ENCODE measurements at places on chromosomes 7 and 10. TPM values are rescaled to one million over a fixed set of nuclear protein-coding genes. Genes with fewer than 3 reads are reported as not detected.
A peak's percentile ranks its signal among the peaks of the same experiment; 100 is the strongest.

- no peak for DNase-seq
Measured at GRCh38 chr7:101435461-101436220, 73.0 kb downstream of the COL26A1 start.

Gene HOXA2
- total RNA-seq, result 0.57 TPM

- DNase-seq, result no peak
Measured at GRCh38 chr7:32150589-32150988, 80.4 kb upstream of the PDE1C start.

DNA sequence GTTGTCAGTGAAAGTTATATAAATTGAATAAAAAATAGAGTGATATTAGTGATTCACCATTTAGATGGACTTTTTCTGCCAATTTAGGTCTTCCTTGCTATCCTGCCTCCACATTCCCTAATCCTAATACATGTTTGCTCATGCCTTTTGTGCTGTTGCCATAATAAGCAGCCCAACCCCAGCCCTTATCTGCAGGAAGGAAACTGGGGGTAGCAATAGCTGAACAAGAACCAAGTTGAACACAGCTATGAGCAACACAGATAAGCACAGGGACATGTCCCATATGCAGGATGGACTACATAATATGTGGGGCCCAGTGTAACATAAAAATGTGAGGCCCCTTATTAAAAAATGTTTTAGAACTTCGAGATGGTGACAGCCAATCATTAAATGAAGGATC, 91.2 kb upstream of the AHR start:
- DNase-seq, result no peak

DNA sequence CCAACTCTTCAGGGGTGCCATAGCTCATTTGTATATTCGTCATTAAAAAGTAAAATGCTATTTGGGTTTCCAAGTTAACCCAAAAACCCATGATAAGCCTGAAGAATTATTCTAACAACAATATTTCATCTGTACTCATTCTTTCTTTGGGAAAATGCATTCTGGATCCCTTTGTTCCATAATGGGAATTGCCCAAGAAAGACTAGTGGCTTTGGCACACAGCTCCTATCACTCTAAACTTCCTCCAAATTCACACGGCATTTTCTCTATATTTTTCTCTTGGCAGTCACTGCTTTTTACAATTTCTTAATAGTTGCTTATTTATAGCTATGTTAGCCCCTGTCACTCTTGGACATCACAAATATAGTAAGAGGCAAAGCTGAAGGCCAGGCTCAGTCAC, 29.1 kb downstream of the CHCHD3 start:
- no peak for DNase-seq

DNA sequence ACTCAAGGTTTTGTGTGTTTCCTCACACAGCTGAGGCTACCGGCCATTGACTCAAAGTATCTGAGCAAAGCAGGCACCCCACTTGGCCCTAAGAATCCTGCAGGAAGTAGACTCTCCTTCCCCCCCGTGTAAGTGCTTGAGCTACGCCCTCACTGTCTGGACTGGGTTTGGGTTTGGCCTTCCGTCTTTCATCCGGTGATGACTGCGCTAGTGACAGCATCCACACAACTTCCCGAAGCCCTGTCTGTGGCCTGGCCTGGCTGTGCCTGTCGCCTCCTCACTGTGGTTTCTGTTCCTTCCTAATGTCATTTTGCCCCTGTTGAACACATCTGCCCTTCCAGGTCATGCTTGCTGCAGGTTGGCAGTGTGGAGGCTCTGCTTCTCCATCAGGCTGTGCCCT, 14.5 kb downstream of the C7orf57 start:
- no peak for DNase-seq

- DNase-seq, result no peak
Measured at GRCh38 chr10:23439452-23439960, 631 bp downstream of the OTUD1 start.

DNA sequence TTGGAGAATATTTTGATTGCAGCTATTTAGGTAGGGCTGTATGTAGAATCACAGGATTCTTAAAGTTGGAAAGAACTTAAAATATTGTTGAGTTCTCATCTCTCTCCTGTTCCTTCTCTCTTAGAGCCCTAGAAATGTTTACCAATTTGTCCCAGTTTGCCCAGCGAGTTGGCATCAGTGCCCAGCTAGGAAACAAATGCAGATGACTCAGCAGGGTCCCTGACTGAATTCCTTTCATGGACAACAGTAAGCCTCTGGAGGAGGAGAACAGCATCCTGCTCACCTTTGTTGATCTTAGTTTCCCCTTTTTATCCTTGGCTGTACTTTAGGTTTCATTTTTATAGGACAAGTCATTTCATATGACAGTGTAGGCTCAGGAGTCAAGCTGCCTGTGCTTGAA, 89.3 kb downstream of the SEC23IP start:
- no peak for DNase-seq

Gene HOGA1
- 1.6 TPM for total RNA-seq

Gene HELLS
- 134 TPM for total RNA-seq

DNA sequence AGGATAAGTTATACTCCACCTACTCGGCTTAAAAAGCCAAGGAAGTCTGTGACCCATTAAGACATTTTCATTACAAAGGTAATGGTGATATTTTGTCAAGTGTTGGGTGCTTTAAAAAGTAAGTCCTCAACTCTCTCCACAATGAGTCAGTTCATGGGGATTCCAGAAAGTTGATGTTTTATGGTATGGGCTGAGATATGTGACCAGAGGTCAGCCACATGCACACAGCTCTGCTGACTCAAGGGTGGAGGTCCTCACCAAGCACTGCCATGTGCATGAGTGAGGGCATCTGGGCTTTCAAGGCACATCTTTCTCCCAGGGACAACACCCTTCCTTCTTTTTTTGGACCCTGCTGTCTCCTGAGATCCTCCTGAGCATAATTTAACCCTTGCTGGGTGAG, 292.9 kb downstream of the PTEN start:
- DNase-seq, result no peak

DNA sequence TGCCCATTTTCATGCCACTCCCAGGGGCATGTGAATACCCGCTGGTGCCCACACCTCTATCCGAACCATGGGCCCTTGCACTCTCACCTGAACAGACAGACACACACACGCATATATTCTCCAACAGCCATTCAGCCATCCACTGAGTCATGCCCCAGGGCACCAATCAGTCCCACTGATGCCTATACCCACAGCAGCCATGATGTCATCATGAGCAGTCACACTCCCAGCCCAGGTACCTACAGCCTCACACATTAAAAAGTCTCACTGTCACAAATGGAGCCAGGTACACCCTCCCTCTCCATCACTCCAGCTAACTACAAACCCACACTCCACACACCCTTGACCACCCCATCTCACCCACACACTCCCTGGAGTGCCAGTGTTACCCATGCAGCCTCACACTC, 12.2 kb downstream of the VSIR start:
- DNase-seq, result no peak

DNA sequence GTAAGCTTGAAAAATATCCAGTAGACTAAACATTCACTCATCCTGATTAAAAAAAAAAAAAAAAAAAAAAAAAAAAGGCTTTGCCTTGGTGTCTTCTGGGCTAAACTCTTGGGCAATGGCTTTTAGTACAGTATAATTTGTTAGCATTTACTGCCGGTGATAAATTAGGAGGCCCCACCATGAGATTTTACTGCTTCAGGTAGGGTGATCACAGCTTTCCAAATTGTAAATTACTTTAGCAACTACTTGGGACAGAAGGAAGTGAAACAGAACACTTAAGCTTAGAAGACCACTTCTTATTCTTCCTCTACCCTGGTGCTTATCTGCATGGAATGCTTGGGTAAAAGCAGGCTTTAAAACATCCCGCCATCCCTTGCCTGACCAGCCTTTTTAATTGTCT, 152.1 kb downstream of the HIBADH start:
- DNase-seq, result no peak

DNA sequence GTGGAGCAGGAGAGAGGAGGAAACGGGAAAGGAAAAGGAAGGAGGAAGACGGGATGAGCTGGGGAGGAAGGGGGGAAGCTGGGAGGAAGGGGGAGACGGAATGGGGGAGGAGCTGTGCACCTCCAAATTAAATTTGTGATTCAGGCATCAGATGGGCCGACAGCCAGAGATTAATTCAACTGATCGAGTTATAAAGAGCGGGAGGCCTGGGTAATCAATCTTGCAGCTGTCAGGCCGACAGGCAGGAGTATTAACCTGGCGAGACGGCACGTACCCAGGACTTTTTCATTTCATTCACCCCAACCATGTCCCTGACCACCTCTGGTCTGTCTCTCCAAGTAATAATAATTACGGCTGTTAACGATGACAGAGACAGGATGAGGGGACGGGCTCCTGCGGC, 26.2 kb downstream of the KAZALD1 start:
- no peak for DNase-seq

- peak; percentile 48 for DNase-seq
Measured at GRCh38 chr7:34759477-34760125, 101.6 kb downstream of the NPSR1 start.

DNA sequence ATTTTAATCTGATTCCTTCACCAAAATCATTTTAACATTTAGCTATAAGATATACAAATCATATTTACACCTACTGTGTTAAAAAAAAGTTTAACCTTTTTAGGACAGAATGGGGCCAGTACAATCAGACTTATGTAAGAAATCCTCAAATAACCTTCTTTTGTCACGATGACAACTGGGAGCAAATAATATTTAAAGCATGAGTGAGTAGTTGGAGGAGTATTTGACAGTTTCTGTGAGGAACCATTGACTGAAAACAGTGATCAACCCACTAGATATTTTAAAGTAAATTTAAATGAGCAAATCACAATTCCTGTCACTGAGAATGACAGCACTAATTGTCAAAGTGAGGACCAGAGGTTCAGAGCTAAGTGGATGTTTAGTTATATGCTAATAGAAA, 289.1 kb downstream of the CNTNAP2 start:
- no peak for DNase-seq

GRCh38 chr7:93228302-93228701, 2.0 kb upstream of the HEPACAM2 start:
- DNase-seq, result peak; percentile 50

Gene SLC29A3
- total RNA-seq, result 5.9 TPM

Gene SSBP1
- total RNA-seq, result 171 TPM

DNA sequence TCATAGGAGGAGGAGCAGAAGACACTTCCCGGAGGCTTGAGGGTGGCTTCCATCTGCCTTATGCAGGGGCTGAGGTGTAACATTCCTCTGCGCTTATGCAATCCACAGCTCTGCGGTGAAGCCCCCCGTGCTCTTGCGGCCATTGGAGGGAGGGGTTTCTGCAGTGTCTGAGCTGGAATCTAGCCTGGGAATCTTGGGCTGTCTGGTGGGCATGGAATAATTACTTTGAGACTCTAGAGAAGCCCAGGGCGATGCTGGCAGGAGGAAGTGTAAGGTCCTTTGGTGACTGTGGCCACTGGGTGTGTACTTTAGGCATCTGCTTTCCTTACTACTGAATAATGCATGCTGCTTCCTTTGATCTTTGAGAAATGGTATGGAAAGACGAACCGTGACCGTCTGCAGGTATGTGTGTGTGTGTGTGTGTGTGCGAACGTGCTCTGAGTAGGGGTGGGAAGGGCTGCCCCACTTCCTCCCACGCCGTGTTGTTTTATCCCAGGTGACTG, 181.0 kb downstream of the PRPF18 start:
- DNase-seq, result no peak

DNA sequence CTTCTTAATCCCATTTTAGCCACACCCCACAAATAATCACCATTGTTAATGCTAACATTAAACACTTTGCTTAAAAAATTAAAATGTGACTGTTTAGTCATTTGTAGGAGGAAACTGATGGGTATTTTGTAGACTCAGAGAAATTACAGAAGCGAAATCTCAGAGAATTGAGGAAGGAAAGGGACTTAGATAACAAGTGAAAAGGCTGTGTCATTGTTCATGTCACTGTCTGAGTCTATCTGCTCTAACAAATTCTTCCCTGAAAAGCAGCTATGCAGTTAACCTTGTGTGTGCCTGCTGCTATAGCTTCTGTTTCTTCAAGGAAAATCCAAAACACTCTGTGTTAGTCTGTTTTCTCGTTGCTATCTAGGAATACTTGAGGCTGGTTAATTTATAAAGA, 40.9 kb upstream of the PLXDC2 start:
- DNase-seq, result no peak

GRCh38 chr10:75127471-75127870, 16.0 kb downstream of the SAMD8 start:
- no peak for DNase-seq

Gene ARHGEF35
- 17.4 TPM for total RNA-seq

- no peak for DNase-seq
Measured at GRCh38 chr7:13897819-13898218, 91.6 kb downstream of the ETV1 start.

GRCh38 chr7:69873512-69873911, 275.2 kb downstream of the AUTS2 start:
- no peak for DNase-seq

DNA sequence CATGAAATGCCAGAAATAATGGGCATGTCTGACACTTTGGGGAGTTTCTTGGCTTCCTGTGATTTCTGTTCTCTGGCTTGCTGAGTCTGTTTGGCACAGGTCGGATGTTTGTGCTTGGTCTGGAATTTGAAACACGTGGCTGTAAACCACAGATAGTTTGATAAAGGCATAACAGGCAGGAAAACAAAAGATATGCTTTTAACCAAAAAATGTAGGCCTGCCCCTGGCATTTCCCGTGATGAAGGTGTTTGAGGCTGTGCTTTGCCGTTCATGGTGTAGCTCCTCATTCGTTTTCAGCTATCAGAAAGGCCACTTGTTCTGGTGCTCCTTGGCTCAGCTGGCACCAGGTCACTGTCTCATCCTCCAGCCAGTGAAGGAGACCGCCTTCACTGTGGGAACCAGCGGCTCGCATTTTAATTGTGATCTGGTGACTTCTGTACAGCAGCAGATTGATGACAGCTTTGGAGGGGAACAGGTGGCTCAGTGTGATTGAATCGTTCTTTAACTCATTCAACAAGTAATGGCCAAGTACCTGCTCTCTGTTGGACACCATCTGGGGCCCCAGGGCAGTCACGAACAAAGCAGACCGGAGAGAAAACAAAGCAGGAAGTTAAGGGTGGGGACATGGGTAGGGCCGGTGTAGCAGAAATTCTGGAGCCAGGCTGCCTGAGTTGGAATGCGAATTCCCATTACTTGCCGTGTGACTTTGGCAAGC, 111.5 kb downstream of the CCNY start:
- DNase-seq, result peak; percentile 10

Gene PSD
- total RNA-seq, result 9.7 TPM

- DNase-seq, result no peak
Measured at GRCh38 chr10:3698312-3698711, 86.7 kb downstream of the KLF6 start.

DNA sequence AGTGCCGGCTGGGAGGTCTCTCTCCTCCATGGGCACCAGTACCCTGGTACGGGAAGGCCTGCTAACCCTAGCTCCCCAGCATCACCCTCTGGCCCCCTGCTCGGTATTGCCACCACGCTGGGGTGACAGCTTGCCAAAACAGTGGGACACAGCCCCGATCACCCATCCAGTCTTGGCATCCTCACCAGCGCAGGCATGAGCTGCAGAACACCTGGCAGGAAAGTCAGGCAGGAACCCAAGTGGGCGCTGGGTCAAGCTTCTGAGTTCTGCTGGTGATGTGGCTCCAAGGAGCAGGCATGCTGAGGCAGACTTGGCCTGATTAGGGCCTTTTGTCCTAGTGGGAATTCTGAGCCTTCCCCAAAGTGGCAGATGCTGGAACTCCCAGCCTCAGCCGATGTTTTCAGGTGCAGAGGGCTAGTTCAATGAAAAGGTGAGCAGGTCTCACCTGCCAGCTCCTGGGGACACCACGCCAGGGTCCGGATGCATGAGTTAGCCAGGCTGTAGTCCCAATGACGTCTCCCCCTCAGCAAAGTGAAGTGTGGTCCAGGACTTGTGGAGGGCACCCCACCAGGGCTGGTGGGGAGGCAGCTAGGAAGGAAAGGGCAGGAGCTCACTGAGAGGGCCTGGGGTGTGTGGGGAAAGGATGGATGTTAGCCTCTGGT, 8.5 kb upstream of the ZNF22 start:
- no peak for DNase-seq

GRCh38 chr10:33335801-33336581, 1.5 kb upstream of the NRP1 start:
- DNase-seq, result no peak

Data from HCT116 (cell line).